ENCODE measurements at places on chromosomes 1 and 21.
A peak's percentile ranks its signal among the peaks of the same experiment; 100 is the strongest.

DNA sequence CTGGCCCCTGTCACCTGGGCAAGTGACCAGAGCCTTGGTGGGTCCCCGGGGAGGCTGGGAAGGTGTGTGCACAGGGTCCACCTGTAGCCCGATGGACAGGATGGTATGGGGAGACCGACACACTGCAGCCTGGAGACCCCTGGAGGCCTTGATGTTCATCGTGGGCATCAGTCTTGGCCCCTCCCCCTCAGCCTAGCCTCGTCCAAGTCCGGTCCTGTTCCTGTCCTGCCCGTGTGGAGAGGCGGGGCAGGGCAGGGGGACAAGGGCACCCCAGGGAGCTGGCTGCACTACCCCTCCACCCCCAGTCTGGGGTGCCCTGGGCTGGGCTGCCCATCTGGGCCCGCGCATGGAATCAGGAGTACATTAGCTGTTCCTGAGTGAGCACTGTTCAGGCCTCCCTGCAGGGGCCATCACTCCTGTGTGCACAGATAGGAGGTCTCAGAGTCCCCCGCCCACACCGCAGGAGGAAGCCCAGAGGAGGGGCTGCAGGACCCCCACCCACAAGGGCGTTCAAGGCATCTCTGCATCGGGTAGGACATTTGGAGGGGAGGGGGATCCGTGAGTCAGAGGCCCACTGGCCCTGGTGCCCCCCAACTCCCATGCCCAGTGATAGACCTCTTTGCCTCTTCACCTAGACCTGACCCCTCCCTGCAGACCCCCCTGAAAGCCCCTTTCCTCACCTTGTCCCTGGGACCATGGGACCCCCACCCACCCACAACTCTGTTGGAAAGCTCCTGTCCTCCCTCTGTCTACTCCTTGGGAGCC lies 63.2 kb downstream of the WNT9A start:
- DNase-seq, result no peak

DNA sequence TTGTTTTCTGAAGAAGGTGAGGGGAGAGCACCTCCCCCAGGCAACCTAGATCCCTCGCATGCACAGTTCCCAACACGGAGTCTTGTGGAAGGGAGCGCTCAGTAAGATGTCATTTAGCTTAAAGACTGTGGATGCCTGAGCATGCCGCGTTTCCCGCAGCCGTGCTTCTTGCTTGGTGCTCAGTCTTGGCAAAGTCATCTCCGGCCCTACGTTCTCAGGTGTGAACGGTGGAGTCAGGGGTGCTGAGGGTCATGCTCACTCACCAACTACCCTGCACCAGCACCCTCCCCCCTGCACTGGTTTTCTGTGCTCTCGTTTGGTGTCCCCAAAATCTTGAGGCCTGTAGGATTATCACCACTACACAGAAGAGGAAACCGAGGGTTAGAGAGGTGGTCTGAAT lies 202.1 kb downstream of the RHOU start:
- no peak for DNase-seq

- no peak for DNase-seq
Measured at GRCh38 chr1:99456536-99456935, 189.4 kb upstream of the PALMD start.

DNA sequence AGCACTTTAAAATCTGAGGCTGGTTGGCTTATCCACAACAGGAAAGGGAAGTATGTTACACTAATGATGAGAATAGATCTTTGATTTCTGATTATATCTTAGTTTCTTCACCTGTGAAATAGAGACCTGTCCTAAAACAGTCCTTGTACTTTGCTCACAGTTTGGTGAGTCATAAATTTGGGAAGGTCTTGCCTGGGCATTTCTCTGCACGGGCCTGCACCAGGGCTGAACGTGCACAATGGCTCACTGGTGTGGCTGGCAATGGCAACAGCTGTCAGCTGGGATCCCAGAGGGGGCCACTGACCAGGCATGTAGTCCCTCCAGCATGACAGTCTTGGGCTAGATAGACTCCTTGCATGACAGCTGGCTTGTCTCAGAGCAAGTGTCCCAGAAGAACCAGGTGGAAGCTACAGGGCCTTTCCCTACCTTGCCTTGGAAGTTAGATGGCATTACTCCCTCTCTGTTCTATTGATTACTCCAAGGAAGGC lies 367.4 kb downstream of the DISC1 start:
- DNase-seq, result no peak

DNA sequence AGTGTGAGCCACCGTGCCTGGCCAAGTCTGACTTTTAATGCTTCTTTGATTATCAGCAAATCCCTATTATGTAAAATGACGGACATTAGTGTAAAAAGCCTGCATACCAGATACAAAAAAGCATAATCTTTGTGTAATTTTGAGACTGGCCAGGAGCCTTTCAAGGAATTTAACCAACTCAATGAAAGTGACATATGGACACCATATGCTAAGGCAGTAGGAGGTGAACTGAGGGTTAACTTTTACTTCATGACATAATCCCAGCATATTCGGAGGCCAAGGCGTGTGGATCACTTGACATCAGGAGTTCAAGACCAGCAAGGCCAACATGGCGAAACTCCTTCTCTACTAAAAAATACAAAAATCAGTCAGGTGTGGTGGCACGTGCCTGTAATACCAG lies 94.6 kb downstream of the EIF4G3 start:
- DNase-seq, result no peak

DNA sequence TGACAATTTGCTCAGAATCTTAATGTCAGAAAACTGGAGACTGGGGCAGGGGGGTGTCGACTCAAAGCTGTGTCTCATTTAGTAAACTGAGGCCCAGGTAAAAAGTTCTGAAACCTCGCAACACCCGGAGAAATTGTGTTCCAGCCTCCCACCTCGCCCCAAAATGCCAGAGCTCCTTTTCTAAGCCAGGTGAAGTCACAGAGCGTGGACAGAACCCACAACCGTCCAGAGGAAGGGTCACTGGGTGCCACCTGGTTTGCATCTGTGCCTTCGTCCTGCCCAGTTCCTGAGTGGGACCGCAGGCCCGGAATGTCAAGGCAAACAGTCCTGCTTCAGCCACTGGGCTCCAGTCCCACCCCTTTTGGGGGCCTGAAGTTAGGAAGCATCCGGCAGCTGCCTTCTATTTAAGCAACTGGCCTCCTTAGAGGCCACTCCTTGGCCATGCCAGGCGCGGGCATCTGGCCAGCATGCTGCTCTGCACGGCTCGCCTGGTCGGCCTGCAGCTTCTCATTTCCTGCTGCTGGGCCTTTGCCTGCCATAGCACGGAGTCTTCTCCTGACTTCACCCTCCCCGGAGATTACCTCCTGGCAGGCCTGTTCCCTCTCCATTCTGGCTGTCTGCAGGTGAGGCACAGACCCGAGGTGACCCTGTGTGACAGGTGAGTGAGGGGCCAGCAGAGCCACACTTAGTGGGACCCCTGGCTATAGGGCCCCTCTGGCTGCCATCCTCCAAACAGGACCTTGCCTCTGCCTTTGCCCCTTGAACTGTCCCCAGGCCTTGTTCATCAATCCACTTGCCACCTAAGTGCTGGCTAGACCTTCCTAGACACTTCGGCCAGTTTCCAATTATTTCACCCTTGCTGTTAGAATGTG lies at the start of gene TAS1R1:
Gene TAS1R1, plus strand, starts transcription at position 401 of the 872 bp plus-strand sequence. Its CDS starts 67 bp downstream, at position 468.
- peak; percentile 37 for DNase-seq

GRCh38 chr1:25442178-25442577 lies 11.5 kb downstream of the MACO1 start:
- DNase-seq, result no peak

DNA sequence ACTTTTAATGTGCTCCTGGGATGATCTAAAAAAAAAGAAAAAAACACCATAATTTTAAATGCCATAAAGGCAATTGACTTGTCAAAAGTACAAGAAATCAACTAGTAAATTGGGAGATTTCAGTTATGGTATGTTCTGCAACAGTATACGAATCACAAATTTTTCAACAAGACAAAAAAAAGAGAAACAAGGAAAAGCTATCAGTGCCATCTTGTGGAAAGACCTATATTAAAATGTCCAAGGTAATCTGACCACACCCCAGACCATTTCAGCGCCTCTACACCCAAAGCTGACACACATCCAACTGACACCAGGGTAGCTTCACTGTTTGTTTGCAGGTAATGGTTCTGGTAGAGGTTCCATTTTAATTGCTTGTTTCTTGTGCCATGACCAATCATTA lies 5.0 kb upstream of the DUSP23 start:
- DNase-seq, result no peak

GRCh38 chr1:66712839-66713238 lies 39.4 kb upstream of the DYNLT5 start:
- no peak for DNase-seq

- DNase-seq, result no peak
Measured at GRCh38 chr1:229619002-229619401, 6.9 kb downstream of the TAF5L start.

GRCh38 chr1:194975913-194976312 lies 1632.3 kb downstream of the KCNT2 start:
- DNase-seq, result no peak

DNA sequence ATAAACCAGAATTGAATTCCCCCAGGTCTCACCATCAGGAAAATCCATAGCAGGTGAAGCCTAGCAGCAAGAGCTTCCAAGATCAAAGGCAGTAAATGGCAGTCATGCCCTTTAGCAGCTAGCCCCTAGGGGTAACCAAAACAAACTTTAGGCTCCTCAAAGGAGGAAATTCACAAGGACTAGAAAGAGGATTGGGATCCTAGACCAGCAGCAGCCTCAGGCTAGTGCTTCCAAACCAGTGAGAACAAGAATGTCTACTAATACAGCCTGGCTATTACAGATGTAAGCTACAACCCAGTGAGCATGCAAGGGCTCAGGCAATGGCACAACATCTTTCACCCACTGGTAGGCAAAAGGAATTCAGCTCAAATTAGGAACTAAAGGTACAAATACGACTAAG lies 11.1 kb upstream of the RIMKLA start:
- DNase-seq, result no peak

DNA sequence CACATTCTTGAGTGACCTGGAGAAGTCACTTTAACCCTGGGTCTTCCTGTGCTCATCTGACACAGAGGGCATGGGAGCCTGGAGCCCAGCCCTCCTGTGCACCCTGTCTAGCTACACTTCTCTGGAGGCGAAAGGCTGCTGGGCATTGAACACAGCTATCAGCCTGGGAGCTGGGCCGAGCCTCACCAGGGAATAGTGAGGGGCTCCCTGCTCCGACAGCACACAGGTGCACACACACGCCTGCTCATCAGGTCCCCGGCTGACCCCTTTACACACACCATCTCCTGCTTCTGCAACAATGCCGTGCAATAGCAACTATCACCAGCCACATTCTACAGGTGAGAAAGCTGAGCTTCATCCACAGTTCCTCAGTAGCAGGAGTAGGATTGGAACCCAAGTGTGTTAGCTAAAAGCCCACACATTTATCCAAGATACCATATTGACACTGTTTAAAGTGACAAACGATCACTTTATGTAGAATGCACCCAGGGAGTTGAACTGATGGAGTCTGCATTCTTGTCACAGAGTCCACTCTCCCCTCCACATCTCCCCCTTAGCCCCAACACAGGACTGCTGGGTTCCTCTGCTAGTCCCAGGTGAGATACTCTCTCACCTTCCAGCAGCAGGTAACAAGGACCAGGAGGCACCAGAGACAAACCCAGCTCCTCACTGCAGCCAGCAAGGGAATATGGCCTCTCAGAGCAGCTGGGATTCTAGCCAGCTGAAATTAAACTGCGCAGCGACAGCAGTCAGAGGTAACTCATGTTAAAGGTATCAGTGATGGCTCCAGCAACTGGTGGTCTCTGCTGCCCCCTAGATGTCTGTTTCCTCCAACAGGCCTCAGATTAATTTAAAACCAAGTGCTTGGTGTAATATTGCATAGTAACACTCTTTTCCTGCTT lies 18.3 kb upstream of the CAPN8 start:
- DNase-seq, result peak; percentile 85

DNA sequence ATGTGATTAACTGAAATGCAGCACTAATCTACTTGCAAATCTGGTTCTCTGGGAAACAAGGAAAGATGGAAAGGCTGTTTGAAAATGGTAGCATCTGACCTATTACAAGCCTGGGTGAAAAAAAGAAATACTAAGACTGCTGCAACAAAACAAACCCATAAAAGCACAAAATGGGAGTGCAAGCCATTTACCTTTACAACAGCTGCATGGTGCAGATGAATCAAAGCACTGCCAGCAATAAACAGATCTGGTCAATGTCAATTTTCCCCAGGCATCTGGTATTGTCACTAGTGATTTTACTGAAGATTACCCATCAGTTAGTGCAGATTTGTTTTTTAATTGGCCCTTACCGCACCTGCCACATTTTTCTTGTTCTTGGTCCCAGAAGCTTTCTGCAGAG lies 1341.7 kb downstream of the PLA2G4A start:
- DNase-seq, result no peak

DNA sequence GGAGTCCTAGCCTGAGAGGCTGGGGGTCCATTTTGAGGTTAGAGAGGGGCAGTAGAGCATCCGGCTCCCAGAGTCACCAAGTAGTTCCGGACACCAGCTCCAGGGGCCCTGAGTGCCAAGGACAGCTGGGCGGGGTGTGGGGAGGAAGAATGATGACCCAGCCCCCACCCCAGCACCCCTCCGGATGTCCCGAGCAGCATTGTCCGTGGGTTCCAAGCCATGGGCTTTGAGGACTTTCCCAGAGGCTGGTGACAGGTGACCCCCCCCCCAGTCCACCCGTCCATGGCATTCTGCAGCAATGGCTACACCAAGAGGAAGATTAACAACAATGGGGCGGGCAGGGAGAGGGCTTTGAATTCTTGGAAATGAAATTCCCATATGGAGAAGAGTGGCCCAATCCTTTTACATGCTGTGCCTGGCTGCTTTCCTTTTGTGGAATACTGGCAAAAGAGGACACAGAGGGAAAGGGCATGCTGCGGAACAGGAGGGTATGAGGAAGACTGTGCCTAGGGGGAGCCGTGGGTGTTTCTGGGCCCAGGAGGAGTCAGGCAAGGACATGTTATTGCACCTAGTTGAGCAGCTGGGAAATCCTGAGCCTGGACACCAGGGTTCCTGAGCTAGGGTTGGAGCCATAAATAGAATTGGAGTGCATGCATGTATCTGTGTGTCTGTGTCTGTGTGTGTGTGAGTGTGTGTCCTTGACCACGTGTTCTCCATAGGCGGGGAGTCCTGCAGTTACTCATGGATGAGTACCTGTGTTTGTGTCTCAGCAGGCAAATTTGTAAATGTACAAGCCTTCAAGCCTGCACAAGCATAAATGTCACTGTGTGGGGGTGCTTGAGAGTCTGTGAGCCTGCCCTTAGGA lies 956 bp downstream of the ATP1A2 start:
- no peak for DNase-seq

GRCh38 chr1:21344750-21345443 lies 54.6 kb upstream of the ECE1 start:
- DNase-seq, result peak; percentile 77

DNA sequence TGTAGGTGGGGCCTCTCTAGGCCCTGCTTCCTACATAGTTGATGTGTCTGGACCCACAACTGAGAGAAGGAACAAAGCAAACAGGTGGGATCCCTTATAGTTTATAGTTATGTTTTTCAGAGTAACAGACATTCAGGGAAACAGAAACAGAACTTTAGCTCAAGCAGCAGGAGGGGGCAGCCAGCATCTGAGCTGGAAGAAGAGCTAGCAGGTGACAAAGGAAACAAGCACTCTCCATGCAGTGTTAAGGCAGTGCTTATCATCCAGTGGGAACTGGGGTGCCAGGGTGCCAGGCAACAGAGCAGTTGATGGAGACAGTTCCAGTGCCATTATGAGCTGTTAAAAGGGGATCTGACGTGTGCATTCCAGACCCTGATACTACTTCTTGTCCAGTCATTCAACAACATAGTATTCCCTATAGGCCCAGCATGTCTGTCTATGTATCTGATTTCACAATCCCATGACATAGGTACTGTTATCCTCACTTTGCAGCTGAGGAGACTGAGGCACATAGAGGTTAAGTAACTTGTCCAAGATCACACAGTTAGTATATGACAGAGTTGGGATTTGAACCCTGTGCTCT lies 13.5 kb downstream of the HIVEP3 start:
- DNase-seq, result no peak

- DNase-seq, result no peak
Measured at GRCh38 chr1:231986631-231987336, 360.2 kb downstream of the DISC1 start.
